ENCODE measurements at places on chromosomes 2 and 18. TPM values are rescaled to one million over a fixed set of nuclear protein-coding genes. Genes with fewer than 3 reads are reported as not detected.

The CAPG gene
- 78.5 TPM for total RNA-seq

GRCh38 chr18:44777457-44778192 is 96.9 kb downstream of the SETBP1 start:
- H3K27ac ChIP-seq, result no peak overlapping the region
- H3K4me1 ChIP-seq, result no peaks in the 10 kb centered on the region
- no peak for DNase-seq

DNA sequence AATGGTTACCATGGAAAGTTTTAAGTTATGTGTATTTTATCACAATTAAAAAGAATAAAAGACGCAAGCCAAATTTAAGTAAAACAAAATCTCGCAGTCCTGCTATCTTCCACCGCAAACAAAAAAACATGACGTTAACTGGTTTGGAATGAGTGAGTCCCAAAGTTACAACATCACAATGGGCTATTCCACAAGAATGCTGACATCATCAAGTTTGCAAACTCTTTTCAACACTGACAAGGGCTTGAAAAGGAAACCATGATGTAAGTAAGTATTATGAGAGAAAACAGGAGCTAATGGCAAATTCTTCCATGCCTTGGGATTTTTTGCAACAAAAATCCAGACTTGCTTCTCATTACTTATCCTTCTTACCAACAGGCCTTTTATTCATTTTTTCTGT is 31.1 kb downstream of the SIGLEC15 start:
- no peak for DNase-seq
- no peak overlapping the region for H3K4me3 ChIP-seq
- H3K27me3 ChIP-seq, result no peaks in the 10 kb centered on the region
- no peaks in the 10 kb centered on the region for H3K4me1 ChIP-seq
- H3K27ac ChIP-seq, result no peak overlapping the region

The C2orf72 gene
- 0.15 TPM for total RNA-seq

The MC4R gene
- not detected for total RNA-seq

DNA sequence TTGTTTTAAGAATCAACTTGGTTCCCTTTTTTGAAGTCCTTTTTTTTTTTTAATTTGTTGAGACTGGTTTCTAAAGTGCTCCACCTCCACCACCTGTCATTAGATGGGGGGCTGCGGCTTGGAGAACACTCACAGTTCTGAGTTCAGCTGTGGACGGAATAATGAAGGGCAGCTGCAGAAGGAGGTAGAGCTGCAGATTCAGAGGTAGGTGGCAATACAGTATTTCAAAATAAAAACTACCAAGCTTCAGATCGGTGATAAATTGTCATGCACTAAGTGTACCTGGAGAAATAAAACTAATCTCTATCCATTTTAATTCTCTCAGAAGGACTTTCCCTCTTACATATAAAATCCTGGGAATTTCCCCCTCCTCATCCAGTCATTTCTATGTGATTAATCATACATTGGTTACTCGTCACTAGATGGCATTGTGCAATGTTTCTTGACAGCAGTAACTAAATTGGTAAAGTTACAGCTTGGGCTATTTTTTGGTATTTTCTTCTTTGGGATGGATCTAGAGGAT is 81.1 kb upstream of the SLC39A10 start:
- H3K27ac ChIP-seq, result no peak overlapping the region
- H3K36me3 ChIP-seq, result no peaks in the 10 kb centered on the region
- no peaks in the 10 kb centered on the region for H3K27me3 ChIP-seq

- H3K27ac ChIP-seq, result no peak overlapping the region
- H3K4me3 ChIP-seq, result no peak overlapping the region
- no peaks in the 10 kb centered on the region for H3K4me1 ChIP-seq
- H3K36me3 ChIP-seq, result no peaks in the 10 kb centered on the region
- no peak for DNase-seq
Observed at GRCh38 chr2:10839813-10840212, 27.2 kb upstream of the PDIA6 start.

DNA sequence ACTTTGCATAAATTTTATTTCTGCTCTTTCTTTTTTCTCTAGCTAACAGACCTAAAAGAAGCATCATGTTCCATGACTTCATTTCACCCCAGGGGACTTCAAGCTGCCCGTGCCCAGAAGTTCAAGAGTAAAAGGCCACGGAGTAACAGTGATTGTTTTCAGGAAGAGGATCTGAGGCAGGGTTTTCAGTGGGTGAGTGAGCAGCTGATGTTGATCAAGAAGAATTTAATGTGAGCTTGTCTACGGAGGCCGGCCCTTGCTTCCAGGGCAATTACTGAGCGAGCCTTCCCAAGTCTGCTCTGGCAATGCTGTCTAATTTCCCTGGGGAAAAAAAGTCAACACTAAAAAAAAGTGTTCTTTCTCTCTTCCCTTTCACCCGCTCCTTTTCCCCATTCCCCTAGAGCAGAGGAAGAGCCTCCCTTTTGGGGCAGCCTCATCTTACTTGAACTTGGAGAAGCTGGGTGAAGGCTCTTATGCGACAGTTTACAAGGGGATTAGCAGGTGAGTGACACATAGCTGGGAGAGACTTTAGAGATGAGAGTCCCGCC is 1.2 kb downstream of the CDK15 start:
- no peaks in the 10 kb centered on the region for H3K27me3 ChIP-seq
- H3K27ac ChIP-seq, result peak overlapping the region; percentile 95
- no peaks in the 10 kb centered on the region for H3K36me3 ChIP-seq
- peak; percentile 51 for DNase-seq
- H3K4me1 ChIP-seq, result peaks cover 2% of the 10 kb centered on the region

GRCh38 chr2:63058144-63058920 is 7.7 kb downstream of the OTX1 start:
- peaks cover 6% of the 10 kb centered on the region for H3K27me3 ChIP-seq
- H3K4me3 ChIP-seq, result no peak overlapping the region
- H3K36me3 ChIP-seq, result no peaks in the 10 kb centered on the region
- H3K4me1 ChIP-seq, result no peaks in the 10 kb centered on the region

DNA sequence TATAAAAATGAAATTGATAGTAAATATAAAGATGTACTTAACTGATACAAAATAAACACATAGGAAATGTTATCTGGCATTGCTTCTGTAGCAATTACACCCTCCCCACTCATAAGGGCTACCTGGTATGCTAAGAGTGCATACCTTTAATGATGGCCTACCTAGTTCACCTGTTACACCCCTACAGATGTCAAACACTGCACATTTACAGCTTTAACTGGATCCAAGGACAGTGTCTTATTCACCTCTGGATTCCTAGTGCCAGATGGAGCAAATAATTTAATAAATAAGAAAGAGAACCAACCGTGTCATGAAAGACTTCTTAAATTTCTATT is 15.3 kb upstream of the SEC11C start:
- no peak overlapping the region for H3K27ac ChIP-seq
- H3K4me1 ChIP-seq, result no peaks in the 10 kb centered on the region
- DNase-seq, result no peak
- H3K27me3 ChIP-seq, result peaks cover 3% of the 10 kb centered on the region
- no peak overlapping the region for H3K4me3 ChIP-seq
